ENCODE measurements at places on chromosomes 6 and 20.
A peak's percentile ranks its signal among the peaks of the same experiment; 100 is the strongest.

DNA sequence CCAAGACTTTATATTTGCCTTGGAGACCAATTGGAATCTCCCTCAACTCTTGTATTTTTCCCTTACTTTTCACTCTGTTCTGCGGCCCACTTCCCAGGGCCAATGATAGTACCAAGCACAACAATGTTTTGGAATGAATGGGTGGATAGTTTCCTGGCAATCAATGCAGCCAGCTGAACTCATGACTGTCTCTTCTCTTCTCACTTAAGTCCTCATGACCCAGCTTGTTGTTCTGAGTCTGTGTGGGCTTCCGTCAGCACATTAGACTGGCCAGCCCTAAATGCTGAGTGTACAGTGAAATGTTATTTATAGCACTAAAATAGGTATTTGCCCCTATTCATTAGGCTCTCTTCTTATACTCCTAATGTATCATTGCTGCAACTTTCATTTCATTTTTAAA is 5.6 kb upstream of the MBOAT1 start:
- DNase-seq: peak; percentile 90

- no peak for DNase-seq
These were observed 28.2 kb downstream of the PDRG1 start for GRCh38 chr20:31923388-31924331.

DNA sequence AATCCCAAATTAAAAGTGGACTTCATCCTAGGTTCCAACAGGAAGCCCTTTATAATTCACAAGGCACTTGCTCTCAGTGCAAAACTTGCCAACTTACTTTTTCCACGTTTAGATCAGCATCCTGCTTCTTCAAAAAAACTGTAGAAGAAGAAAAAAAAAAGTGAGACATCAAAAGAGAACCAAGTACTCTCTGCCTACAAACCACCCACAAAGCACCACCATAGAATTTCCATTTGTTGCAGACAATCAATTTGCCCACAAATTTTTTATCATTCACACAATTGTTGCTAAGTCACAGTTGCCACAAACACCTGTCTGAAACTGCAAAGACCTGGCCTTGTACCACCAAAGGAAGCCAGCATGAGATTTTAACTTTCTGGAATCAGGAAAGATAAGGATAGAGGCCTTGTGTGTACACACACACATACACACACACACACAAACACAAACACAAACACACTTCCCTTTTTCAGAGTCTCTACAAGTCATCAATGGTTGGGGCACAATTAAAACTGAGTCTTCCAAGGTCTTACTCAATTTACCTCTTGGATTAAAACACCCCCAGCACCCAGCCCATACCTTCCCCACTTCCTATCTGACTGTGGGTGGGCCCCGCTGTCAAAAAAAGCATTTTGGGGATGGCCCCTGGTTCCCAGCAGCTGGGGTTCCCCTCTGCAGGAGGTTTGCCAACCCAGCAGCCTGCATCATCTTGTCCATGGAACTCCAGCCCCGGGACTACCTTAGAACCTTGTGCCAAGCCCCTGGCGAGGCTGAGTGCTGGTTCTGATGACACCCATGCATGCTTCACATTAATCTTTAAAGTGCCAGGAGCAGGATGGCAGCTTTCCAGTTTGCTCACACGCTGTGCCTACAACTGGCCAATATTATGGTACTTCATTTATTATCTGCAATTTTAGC is 26.5 kb downstream of the FYN start:
- DNase-seq: no peak

DNA sequence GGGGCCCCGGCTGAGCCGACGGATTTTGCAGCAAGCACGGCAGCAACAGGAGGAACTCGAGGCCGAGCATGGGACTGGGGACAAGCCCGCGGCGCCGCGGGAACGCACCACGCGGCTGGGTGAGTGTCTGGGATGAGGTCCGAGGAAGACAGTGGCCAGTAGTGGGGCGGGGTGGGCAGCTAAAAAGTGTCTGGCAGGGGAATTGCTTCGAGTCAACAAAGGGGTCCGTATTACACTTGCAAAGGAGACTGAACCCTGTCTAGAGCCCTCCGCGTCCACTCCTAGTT is 356 bp downstream of the BYSL start:
- DNase-seq: peak; percentile 54

DNA sequence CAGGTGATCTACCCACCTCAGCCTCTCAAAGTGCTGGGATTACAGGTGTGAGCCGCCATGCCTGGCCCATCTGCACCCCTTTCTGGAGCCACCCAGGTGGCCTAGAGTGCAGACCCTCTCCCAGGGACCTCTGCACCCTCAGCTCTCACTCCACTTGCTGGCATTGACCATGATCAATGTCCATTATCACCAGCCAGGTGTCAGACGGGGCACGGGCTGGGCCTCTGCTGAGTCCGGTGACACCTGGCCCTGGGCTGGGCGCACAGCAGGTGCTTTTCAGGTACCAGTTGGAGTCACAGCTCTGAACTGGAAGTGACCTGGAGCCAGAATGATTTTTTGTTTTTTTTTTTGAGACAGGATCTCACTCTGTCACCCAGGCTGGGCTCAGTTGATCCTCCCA is 91.8 kb upstream of the PMEPA1 start:
- DNase-seq: no peak

- DNase-seq: peak; percentile 43
These were observed 46.0 kb downstream of the ABHD12 start for GRCh38 chr20:25344634-25345033.

DNA sequence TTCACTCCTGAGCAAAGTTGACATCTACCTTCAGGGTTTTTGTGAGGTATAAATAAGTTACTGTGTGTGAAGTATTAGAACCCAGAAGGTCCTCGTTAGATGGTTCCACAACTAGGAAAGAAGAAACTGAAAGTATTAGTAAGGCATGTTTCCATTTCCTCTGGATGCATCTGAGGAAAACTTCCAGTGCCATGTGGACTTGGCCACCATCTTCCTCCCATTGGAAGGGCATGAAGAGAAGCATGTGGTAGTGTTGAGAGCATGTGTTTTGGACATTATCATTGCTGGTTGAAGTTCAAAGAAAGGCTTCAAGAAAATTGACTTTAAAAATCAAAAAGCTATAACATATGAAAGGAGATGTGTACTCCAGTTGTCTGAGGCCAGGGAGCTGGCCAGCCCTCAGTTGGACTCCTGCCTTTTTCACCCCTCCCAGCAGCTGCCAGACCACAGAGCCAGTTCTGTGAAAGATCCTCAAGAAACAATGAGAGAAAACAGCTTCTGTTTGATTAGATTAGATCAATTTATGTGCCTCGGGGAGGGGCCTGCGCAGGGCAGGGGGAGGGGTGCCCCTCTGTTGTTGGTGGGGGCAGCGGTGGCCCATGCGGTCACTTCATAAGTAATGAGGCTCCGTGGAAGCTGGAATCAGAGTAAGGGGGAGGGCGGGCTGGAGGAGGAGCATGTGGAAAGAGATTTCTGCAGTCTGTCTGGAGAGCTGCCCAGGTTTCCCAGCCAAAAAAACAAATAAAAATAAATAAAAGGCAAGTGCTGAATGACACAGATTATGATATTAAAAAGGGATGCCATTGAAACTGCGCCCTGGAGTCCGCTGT is 154.0 kb downstream of the JARID2 start:
- DNase-seq: peak; percentile 70

DNA sequence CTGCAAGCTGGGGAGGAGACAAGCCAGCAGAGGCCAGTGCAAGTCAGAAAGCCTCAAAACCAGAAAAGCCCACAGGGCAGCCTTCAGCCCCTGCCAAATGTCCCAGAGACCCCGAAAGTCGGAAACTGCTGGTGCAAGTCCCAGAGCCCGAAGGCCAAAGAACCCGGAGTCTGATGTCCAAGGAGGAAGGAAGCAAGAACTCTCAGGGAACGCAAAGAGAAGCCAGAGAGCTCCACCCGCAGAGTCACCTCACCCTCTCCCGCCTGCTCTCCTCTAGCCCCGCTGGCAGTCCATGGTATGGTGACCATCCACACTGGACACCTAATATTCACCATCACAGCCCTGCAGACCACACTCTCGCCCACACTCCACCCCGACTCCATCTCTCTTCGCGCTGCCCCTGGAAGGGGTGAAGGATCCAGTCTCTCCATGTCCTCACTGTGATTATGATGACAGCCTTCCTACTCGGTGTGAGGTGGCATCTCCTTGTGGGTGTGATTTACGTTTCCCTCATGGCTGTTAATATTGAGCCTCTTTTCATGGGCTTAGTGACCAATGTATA is 10.6 kb downstream of the ULBP3 start:
- DNase-seq: no peak

- no peak for DNase-seq
These were observed 58.9 kb upstream of the L3MBTL3 start for GRCh38 chr6:129959358-129959930.

GRCh38 chr6:64040113-64040512 is 404.5 kb downstream of the PHF3 start:
- no peak for DNase-seq

GRCh38 chr20:62749851-62750445 is 41.3 kb downstream of the NTSR1 start:
- no peak for DNase-seq

DNA sequence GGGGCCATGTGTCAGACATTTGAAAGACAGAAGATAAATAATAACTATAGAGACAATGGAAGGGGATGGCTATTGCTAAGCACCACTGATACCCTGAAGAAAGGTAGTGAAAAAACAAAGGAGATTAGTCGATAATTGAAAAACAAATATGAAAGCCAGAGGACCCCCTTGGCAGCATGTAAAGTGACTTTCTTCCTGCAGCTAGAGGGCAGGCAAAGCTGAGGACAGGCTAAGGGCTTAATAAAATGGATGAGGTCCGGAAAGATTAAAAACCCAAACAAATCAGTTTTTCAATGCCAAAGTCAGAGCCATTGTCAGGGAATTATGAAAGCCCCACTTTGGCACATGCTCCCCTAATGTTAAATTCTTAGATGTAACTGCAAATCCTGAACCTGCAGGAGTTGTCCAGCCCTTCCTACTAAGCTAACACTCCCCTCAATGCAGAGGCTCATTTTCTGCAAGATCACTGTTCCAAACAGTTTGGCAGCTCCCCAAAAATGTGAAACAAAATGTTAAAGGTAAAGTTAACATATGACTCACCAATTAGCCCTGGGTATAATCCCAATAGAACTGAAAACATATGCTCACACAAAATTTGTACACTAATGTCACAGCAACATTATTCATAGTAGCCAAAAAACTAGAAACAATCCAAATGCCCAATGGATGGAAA is 1177.9 kb downstream of the GRIK2 start:
- no peak for DNase-seq

GRCh38 chr20:8021541-8022269 is 2.1 kb upstream of the TMX4 start:
- DNase-seq: no peak

DNA sequence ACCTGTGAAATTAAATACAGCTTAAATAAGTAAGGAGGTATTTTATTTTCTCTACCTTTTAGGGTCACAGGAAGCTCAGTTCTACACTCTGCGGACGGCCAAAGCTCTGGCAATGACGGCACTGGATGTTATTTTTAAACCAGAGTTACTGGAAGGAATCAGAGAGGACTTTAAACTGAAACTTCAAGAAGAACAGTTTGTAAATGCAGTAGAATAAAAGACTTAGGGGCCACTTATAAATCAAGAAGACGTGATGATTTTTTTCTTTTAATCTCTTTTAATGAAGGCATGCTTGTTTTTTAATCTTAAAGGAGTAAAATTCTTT is 16.2 kb downstream of the PM20D2 start:
- no peak for DNase-seq

DNA sequence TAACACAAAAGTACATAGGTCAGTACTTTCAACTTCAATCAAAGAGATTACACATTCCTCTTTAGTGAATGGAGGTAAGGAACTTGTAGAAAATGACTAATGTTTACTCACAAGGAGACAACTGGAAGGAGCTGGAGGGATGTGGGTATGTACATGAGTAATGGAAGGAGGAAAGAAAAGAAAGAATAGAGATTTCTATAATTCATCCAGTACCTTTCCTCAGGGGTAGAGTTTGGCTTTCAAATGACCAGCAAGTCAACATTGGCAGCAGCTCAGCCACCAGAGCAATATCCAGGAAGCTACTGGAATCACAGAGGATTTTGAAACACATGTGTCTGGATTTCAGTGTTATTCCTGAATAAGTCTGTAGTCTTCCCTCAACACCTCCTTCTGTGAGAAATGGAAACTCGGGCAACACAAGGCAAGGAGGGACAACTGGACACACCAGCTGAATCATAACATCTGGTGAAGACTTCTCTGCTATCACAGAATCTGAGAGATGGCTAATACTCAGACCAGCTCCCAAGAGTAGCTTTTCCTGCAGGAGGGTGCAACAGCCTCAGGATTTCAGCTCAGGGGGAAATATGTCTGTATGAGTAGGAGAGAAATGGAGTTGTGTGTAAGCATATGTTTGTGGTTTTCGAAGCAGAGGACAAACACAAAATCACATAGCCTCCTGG is 98.8 kb downstream of the HAO1 start:
- DNase-seq: no peak

GRCh38 chr20:40728470-40728869 is 39.4 kb upstream of the MAFB start:
- no peak for DNase-seq

DNA sequence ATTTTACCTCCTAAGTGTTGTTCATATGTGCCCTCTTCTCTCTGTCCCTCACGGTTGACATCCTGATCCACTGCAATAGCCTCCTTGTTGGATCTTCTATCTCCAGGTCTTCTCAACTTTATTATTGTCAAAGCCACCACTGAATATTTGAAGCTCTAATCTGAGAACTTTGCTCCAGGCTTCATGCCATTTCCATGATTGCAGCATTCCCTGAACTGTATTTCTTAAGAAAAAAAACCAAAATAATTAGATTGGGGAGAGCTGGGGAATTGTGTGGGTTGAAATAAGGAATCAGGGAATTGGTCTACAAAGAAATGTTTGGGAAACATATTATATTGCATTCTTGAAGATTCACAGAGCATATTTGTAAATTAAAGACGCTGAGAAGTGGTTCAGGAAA is 2.5 kb upstream of the STX7 start:
- DNase-seq: no peak

- no peak for DNase-seq
These were observed 81.6 kb downstream of the KCNB1 start for GRCh38 chr20:49400904-49401303.

- DNase-seq: no peak
These were observed 6.5 kb downstream of the CD24 start for GRCh38 chr6:106967936-106968555.

All from foreskin melanocyte (primary cell).